ENCODE measurements at places on chromosomes 11 and 22.

DNA sequence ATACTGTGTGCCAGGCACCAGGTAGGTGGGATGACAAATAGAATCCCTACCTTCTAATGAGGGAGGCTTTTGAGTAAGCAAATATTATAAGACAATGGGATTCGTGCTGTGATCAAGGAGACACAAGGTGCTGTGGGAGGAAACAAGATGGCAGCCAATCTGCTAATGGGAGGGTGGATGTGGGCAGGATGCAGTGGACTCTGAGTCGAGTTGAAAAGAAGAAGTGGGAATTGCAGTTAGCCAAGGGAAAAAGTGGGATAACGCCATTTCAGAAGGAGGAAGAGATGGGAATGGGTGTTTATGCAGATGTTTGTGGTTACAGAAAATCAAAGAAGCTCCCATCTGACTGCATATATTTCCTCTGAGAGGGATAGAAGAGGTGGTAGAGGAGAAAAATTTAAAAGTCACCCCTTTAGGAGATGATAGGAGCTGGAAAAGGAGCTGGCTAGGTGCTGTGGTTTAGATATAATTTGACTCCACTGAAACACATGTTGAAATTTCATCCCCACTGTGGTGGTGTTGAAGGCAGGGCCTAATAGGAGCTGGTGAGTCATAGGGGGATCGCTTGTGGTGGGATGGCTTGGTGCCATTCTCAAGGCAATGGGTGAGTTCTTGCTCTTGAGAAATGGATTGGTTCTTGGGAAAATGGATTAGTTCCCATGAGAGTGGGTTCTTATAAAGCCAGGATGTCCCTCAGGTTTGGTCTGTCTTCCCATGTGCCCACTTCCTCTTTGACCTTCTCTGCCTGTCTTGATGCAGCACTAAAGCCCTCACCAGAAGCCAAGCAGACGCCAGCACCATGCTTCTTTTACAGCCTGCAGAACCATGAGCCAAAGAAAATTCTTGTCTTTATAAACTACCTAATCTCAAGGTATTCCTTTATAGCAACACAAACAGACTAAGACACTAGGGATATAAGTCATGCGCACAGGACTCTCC lies 30.0 kb upstream of the POU2AF1 start:
- no peak for DNase-seq

GRCh38 chr11:44596525-44597276 lies 31.2 kb downstream of the CD82 start:
- DNase-seq: no peak

DNA sequence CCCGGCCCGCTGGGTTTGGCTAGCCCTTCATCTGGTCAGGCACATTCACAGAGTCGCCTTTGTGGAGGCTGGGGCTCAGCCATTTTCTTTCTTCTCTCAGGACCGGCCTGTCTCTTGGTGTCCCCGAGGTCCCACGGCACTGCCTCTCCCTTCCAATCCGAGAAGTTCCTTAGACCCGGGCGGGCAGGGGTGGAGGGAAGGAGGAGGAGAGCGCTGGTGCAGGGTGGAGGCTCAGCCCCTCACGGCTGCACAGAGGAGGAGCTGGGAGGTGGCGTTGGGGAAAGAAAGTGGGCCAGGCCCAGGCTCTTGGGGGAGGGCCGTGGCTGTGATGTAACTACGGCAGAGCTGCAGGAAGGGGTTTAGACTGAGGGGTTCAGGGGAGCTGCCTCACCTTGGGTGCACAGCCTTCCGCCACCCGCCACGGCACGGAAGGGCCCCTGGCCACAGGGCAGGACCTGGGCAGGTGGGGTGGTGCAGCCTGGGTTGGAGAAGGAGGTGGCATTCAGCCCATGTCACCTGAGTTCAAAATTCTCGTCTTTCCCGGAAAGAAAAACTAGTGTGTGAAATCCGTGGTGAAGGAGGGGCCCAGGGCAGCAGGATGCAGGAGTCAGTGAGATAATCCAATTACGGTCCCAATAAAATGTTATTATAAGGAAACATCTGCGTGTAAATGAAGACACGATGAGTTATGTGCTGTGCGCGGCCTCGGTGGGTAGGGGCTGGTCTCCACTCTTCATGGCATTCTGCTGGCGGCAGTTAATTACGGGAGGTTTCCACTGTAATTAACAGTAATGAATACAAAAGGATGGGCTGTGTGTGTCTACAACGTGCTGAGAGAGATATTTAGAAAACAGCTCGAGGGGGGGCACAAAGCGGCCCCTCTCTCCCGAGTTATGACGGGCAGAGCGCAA lies 1.7 kb downstream of the BRSK2 start:
- DNase-seq: no peak

DNA sequence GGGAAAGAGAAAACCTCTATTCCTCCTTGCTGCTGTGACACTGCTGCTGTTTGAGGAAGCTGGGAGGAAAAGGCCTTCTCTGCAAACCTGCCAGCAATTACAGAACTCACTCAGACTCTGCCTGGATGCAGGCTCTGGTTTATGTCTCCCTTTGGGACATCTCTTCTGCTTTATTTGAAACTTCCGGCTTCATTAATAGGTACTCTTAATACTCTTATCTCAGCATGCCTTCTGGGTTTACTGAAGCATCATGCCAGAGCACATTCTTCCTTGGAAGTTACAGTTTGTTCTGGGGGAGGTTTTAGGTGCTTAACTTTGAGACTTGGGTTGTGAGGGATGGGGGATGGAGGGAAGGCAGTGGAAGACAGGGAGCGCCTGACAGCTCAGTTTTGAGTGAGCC lies 79.9 kb downstream of the NAV2 start:
- DNase-seq: no peak

GRCh38 chr11:121268581-121268980 lies 24.0 kb upstream of the SC5D start:
- DNase-seq: no peak

GRCh38 chr11:131301306-131301705 lies 69.1 kb upstream of the NTM start:
- DNase-seq: no peak

DNA sequence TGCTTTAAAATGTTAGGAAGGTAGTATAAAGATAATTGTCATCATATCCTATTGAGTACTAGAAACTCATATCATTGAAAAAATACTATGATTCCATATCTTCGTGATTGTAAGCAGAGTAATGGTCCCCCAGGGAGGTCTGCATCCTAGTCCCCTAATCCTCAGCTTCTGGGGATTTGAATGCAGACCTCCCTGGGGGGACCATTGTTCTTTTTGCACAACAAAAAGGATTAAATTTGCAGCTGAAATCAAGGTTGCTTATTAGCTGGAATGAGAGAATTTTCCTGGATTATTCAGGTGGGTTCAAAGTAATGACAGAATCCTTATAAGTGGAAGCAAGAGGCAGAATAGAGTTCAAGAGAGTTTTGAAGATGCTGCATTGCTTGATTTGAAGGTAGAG lies 26.1 kb upstream of the MS4A6A start:
- DNase-seq: no peak

GRCh38 chr11:132604431-132604830 lies 927.9 kb downstream of the OPCML start:
- DNase-seq: no peak

DNA sequence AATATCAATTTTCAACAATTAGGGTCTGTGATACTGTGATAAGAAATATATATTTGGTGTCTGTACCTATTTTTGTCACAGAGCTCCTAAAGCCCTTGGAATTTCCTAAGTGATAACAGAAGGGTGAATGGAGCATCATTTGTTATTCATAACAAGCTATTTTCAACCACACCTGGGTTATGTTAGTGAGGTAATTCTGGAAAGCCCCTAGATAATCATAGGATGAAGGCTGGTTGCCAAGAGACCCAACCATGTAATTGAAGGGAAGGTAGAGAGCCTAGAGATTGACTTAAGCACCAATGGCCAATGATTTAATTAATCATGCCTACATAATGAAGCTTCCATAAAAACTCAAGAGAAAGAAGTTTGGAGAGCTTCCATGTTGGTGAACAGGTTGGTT lies 109.4 kb downstream of the KIF18A start:
- DNase-seq: no peak

GRCh38 chr11:126704096-126704495 lies 296.5 kb downstream of the KIRREL3 start:
- DNase-seq: no peak

GRCh38 chr11:86818462-86819192 lies 18.3 kb downstream of the PRSS23 start:
- no peak for DNase-seq

DNA sequence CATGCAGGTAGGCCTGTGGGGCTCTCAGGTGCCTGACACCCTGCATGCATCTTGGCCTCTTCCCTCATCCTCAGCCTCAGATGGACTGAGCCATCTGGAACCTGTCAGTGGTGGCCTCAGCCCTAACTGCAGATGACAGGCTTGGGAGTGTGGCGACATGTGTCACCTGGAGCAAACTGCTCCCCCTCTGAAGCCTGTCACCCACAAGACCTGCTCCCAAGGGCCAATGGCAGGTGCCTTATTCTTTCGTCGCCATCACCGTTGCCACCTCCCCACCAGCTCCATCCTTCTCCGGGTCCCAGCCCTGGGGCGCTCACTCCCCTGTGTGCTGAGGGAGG lies 3.6 kb upstream of the SEPTIN5 start:
- DNase-seq: no peak

- no peak for DNase-seq
Measured at GRCh38 chr11:127568891-127569290, 568.3 kb upstream of the KIRREL3 start.

DNA sequence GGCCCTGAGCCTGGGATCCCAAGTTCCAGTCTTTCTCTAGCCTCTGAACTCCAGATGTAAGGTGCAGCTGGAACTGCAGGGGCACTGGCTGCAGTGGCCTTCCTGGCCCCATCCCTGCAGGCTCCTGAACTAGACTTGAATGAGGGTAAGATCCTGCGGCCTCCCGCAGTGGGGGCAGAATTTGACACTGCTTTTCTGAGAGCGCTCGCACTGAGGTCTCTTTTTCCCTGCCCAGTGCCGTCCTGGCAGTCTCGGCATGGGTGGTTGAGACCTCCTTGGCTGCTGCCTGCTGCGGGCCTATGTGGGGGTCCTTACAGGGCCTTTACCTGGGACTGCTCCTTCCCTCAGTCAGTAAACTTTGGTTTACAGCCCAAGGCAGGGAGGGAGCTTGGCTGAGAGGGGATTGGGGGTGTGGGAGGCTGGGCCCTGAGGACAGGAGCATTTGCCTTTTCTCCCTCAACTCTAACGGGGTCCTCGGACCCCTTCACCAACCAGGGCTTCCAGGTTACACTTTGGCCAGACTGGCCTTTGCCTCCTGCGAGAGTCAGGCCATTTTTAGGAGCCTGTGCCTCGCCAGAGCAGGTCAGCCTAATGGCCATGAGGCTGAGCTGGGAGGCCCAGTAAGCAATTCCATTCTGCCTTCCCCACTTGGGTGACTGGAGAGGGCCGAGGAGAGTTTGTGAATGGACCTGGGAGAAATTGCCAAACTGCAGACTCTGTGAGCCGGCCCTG lies 35.4 kb downstream of the FAM83F start:
- DNase-seq: no peak

DNA sequence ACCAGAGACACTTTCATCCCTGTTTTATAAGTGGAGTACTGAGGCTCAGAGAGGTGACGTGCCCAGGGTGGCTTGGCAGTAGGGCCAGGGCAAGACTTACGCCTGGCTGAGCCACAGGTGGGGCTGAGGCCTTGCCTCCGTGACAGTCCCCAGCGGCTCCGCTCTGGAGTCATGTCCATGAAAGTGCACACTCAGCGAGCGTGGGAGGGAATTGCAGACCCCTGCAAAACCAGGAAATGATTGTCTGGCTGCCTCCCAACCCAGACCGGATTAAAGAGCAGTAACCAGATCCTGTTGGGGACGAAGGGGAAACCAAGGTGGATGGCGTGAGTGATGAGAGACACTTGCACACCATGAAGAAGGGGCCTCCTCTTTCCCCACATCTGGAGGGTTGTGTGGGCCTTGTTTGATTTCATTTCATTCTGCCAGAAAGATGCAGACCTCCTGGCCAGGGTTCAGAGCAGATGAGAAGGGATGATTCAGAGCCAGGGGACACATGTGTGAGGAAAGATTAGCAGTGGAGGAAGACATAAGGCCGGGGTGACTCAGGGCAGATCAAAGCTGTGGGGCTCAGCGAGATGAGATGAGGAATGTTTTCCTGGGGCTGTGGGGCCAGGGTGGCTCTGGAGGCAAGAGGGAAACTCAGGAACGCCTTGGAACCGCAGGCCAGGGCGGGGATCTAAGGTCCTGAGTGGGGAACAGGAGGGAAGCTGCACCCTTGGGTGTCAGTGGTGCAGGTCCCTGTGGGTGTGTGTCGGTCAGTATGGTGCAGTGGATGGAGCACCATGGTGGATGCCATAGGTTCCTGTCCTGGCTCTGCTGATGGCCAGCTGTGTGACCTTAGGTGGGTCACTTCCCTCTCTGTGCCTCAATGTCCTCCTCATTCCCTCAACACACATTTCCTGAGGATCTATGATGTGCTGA lies 29.9 kb upstream of the LRRC32 start:
- no peak for DNase-seq

DNA sequence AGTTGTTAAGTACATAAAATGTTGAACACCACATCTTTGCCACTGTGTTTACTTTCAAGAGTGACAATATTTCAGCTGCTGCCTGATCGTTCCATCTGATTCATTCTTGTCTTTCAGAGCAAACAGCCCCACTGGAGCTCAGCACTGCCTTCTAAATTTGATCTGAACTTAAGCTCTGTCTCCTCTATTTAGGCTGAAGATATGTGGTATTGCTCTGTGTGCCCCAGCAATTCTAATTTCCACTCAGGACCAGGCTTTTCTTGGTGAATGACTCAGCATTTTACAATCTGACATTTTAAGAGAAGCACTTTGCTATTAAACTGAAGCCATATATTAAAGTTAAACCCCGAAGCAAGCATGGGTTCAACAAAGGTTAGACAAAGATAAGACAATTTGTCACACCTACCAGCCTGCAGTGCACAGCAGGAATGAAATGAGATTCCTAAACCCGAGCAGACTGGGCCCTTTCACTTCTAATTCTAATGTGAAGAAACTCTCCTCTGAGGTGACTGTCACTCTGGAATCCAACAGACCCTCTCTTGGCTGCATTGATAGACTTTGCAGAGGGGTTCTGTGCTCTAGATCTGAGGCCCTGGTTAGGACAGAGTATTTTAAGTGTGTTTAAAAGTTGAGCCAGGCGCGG lies 41.7 kb upstream of the PLET1 start:
- no peak for DNase-seq

GRCh38 chr11:119056421-119056999 lies 495 bp downstream of the HYOU1 start:
- no peak for DNase-seq
